Stomach (tissue), 19 donors: ENCODE measurements at places on chromosomes 3 and 15.

GRCh38 chr3:58120075-58120812 is 90.5 kb downstream of the DNASE1L3 start:
- peak; percentile 49 for DNase-seq
- peaks cover 64% of the 10 kb centered on the region for H3K4me1 ChIP-seq
- no peak overlapping the region for H3K4me3 ChIP-seq
- peaks cover 39% of the 10 kb centered on the region for H3K36me3 ChIP-seq
- H3K27ac ChIP-seq: peak overlapping the region; percentile 79
- H3K27me3 ChIP-seq: no peaks in the 10 kb centered on the region

GRCh38 chr15:47203993-47204392 is 513.3 kb upstream of the SEMA6D start:
- no peak overlapping the region for H3K4me3 ChIP-seq
- no peak overlapping the region for H3K27ac ChIP-seq
- H3K4me1 ChIP-seq: no peaks in the 10 kb centered on the region
- no peaks in the 10 kb centered on the region for H3K27me3 ChIP-seq
- DNase-seq: no peak
- H3K36me3 ChIP-seq: no peaks in the 10 kb centered on the region

DNA sequence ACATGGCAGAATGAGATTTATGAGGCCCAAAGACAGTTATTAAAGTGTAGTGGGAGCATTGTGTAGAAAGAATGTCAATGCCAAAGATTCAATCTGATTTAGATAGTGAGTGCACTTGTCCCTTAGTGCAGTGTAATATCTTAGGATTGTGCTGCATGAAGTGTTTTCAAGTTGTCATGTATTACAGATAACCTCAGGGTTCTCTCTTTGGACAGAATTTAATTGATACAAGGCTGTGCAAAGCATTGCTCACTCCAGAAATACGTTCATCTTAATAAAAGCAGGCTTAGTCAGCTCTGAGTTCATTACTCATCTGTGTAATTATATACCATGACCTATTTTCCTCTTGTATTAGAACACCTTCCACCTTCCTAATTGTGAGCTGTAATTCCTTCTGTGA is 16.0 kb upstream of the GPR171 start:
- H3K36me3 ChIP-seq: no peaks in the 10 kb centered on the region
- H3K27ac ChIP-seq: no peak overlapping the region
- no peak overlapping the region for H3K4me3 ChIP-seq
- H3K4me1 ChIP-seq: no peaks in the 10 kb centered on the region
- no peak for DNase-seq

- no peak overlapping the region for H3K4me3 ChIP-seq
- H3K4me1 ChIP-seq: peaks cover 11% of the 10 kb centered on the region
- no peaks in the 10 kb centered on the region for H3K27me3 ChIP-seq
- no peak overlapping the region for H3K27ac ChIP-seq
- DNase-seq: peak; percentile 14
Measured at GRCh38 chr3:170240671-170241070, 18.4 kb downstream of the PRKCI start.

GRCh38 chr15:77038312-77039216 is 32.3 kb downstream of the TSPAN3 start:
- no peak overlapping the region for H3K27ac ChIP-seq
- H3K36me3 ChIP-seq: peaks cover 9% of the 10 kb centered on the region
- no peaks in the 10 kb centered on the region for H3K27me3 ChIP-seq
- no peak overlapping the region for H3K4me3 ChIP-seq

DNA sequence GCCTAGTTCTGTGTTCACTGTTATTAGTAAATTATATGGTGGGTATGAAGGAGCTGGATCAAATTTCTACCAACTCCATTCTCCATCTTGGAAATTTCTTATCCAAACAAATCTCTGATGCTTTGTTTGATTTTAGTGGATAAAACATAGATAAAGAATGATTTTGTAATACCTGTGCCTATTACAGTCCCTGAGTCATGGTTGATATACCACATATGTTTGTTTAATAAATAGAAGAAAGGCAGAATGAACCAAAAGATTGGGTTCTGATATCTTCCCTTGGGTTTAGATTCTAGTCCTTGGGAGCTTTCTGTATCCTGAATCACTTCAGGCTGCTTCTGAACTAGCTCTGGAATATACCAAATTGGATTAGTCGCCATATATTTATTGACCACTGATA is 203.6 kb downstream of the PDCD6IP start:
- no peaks in the 10 kb centered on the region for H3K36me3 ChIP-seq
- H3K27me3 ChIP-seq: no peaks in the 10 kb centered on the region
- H3K4me3 ChIP-seq: no peak overlapping the region
- no peak overlapping the region for H3K27ac ChIP-seq
- DNase-seq: no peak

- no peak overlapping the region for H3K27ac ChIP-seq
- peaks cover 65% of the 10 kb centered on the region for H3K4me1 ChIP-seq
- DNase-seq: no peak
Measured at GRCh38 chr15:78440375-78441373, 2.7 kb downstream of the IREB2 start.

- no peak overlapping the region for H3K27ac ChIP-seq
- H3K27me3 ChIP-seq: no peaks in the 10 kb centered on the region
- H3K36me3 ChIP-seq: no peaks in the 10 kb centered on the region
- no peaks in the 10 kb centered on the region for H3K4me1 ChIP-seq
Measured at GRCh38 chr15:28086175-28086703, 12.9 kb downstream of the OCA2 start.
